ENCODE measurements at places on chromosomes 2 and 18. TPM values are rescaled to one million over a fixed set of nuclear protein-coding genes. Genes with fewer than 3 reads are reported as not detected.

The GPR39 gene
- total RNA-seq: 8.1 TPM

The HES6 gene
- 9.8 TPM for total RNA-seq

The RASGRP3 gene
- 6.7 TPM for total RNA-seq

The ABCG8 gene
- not detected for total RNA-seq

The BOK gene
- total RNA-seq: 4.6 TPM

The CD28 gene
- not detected for total RNA-seq

DNA sequence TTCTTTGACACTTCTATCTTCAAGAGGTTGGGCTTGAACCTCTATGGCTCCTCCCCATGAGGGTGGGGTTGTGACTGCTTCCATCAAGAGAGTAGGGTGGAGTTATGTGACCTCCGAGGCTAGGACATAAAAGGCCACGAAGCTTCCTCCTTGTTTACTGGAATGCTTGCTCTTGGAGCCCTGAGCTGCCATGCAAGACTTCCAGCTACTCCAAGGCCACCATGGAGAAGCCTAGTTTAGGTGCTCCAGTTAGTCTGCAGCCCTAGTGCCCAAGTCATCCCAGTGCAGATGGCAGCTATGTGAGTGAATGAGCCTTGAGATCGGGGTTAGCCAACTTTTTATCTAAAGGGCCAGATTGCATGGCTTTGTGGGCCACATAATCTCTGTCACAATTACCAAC lies 2.4 kb upstream of the MERTK start:
- no peak for DNase-seq

DNA sequence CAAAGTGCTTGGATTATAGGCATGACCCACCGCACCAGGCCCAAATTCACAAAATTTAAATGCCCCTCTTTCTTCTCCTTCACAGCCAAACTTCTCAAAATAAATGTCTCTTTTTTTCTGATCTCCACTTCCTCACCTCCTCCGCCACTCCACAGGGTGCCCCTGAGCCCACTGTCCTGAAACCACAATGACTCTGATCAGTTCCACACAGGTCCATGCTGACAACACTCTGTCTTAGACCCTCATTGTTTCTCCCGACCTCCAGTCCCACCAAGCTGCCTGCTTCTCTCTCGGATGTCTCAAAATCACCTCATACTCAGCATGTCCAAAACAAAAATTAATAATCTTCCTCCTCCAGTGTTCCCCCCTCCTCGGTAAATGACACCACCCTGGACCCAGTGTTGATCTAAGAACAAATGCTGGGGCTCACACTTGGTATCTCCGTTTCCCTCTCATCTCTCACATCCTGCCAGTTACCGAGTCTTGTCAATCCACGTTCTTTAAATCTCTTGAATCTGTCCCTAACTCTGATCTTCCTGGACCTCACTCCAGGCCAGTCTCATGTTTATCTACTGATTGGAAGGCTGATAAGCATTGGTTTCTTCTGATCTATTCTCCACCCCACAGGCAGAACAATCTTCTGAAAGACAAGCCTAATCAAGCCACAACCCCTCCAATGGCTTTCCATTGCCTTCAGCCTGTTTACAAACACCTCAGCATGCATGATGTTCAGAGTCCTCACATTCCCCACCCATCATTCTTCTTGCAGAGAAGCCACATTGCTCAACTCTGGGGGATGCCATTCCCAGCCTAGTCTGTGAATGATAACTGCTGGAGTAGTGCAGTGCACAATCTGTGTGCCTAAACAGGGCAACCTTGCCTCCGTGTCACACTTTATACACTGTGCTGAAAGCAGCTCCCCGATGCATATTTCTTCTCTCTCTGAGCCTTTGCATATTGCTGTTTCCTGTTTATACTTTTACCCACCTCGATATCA lies 12.4 kb upstream of the ANKRD44 start:
- DNase-seq: no peak

GRCh38 chr18:13496691-13497281 lies 229.6 kb downstream of the FAM210A start:
- no peak for DNase-seq

- no peak for DNase-seq
These were observed 19.2 kb downstream of the ABI2 start for GRCh38 chr2:203347375-203347774.

- peak; percentile 69 for DNase-seq
These were observed 17.2 kb downstream of the FHOD3 start for GRCh38 chr18:36314754-36315153.

GRCh38 chr18:32670727-32671126 lies 102.1 kb downstream of the KLHL14 start:
- no peak for DNase-seq

- DNase-seq: peak; percentile 69
These were observed 89.6 kb downstream of the MCFD2 start for GRCh38 chr2:46825939-46826568.

DNA sequence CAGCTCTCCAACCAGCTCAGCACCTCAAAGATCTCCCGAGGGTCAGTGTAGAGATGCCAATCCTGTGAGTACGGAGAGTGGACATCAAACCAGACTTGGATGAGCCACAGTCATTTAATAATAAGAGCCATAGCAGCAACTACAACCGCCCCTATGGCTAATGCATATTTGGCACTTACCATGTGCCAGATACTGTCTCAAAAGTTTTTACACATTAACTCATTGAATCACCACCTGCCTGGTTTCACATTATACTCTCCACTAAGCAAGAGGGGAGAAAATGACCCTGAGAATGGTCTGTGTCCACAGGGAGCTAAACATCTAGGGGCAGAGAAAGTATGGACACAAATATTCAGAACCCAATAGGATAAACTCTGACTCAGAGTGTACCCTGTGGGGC lies 2.6 kb downstream of the CNPPD1 start:
- DNase-seq: no peak

- DNase-seq: no peak
These were observed 222.9 kb downstream of the HNMT start for GRCh38 chr2:138187221-138187620.

All from Daoy (cell line).